Esophagus squamous epithelium (tissue), 5 donors: ENCODE measurements at places on chromosomes 12 and 14. TPM values are rescaled to one million over a fixed set of nuclear protein-coding genes. Genes with fewer than 3 reads are reported as not detected.

DNA sequence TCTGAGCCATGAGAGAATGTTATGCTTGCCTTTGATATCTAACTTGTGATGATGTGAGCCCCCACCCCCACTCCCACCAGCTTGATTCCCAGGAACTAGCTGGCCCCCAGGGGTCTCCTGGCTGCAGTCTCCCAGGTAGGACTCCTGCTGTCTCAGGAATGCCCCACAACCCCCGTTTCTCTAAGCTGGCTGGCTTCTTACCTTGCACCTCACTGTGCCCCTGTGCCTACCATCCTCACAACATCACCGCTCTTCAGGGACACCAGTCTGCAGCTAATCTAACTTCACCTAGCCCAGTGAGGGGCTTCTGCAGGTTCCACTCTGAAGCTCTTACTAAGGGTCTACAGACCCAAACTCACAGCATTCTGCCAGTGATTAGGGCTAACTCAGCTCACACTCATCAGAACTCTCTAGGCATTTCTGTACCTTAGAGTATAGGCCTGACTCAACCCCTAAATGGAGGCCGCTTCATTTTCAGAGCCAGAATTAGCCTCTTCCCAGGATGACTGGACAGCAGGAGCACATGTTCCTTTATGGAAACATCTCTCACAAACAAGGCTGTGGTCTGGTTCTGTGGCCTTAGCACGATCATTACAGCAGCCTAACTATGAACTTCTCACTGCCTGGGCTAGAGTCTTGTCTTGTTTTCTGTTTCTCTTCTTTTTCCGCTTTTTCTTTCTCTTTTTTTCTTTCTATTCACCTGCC, 72.8 kb upstream of the IFNG-AS1 start:
- no peaks in the 10 kb centered on the region for H3K27me3 ChIP-seq
- no peaks in the 10 kb centered on the region for H3K36me3 ChIP-seq
- H3K4me3 ChIP-seq, result no peak overlapping the region
- DNase-seq, result no peak
- no peak overlapping the region for H3K27ac ChIP-seq

DNA sequence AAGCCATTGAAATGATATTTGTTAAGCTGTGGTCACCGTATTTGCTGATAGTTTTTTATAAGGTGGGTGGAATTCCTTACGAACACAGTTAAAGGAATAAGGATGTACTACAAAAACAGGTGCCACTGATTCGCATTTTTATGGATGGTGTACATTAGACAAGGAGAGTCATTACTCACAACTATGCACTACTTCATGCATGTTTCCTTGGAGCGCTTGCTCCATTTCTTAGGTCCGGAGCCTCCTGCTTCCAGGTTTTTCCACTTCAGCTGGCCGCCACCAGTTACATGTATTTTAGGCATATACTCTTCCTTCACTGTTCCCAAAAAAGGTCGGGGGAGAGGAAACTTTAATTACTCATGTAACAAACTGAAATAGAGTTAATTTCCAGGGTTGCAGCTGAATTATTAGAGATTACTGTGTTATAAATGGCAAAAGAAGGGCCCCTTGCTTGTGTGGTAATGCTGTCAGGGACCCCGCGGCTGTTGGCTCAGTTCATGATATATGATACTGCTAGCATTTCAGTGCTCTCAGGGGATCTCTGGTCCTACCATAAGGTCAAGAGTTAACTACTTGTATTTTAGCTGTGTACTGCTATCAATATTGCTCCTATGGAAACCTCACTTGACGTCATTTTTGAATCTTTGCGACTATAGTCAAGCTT, 454.7 kb downstream of the NPAS3 start:
- H3K4me1 ChIP-seq, result no peaks in the 10 kb centered on the region
- no peak overlapping the region for H3K4me3 ChIP-seq
- no peak overlapping the region for H3K27ac ChIP-seq
- DNase-seq, result no peak

SCN8A gene
- total RNA-seq, result 0.53 TPM

DNA sequence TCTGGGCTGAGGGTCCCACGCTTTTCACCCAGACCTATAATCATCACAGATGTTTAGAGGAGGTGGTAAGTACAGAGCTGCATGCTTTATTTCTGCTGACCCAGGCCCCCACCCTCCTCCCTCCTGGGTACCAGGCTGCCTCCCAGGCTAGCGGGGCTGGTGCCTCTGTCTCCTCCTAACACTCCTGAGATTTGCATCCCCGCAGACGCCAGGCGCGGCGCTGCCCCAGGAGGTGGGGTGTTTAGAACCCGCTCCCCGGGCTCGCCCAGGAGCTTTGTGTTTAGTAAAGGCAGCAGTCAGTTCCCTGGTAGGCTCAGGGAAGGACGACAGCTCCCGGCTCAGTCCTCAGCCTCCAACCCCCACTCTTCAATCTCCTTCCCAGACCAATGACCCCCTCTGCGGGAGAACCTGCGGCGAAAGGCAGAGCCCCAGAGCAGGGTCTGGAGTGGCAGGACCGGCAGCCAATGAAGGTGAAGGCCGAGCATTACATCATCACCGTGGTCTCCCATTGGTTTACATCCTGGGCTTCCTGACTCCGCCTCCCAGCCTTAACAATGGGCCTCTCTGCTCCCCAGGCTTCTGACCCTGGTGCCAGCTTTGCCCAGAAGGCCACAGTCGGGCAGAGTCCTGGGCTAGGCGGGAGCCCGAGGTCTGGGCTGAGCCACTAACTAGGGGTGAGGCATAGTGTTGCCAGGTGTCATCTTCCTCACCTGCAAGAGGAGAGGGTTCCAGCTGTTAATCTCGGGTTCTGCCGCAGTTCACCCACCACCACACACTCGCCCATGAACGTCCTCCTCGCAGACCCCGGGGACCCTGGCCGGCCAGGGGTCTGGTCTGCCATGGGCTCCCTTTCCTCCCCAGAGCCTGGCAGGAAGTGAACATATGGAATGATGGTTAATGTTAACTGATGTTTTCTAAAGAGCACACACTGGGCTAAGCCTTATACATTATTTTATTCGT, 57.5 kb downstream of the CALM1 start:
- H3K36me3 ChIP-seq, result no peaks in the 10 kb centered on the region
- H3K4me1 ChIP-seq, result no peaks in the 10 kb centered on the region
- peak overlapping the region; percentile 20 for H3K4me3 ChIP-seq

GRCh38 chr12:65287426-65287825, 8.9 kb downstream of the MSRB3 start:
- H3K27me3 ChIP-seq, result no peaks in the 10 kb centered on the region
- no peak for DNase-seq
- H3K4me3 ChIP-seq, result no peak overlapping the region

DNA sequence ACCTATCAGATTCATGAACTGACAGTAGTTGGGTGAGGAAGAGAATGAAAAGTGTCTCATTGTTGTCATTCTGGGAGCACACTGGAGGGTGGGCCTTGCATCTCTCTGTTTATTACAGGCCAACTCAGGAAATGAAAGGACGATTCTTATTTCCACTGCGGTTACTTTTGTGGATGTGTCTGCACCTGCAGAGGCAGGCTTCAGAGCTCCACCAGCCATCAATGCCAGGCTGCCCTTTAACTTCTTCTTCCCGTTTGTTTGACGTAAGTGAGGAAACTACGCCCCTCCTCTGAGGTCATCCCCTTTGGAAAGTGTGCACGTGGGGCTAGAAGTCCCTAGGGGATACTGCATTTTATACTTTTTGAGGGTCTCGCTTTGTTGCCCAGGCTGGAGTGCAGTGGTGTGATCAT, 33.7 kb downstream of the TCTN1 start:
- no peak overlapping the region for H3K4me3 ChIP-seq
- H3K36me3 ChIP-seq, result peaks cover 4% of the 10 kb centered on the region
- H3K4me1 ChIP-seq, result no peaks in the 10 kb centered on the region
- H3K27ac ChIP-seq, result no peak overlapping the region
- no peaks in the 10 kb centered on the region for H3K27me3 ChIP-seq

DNA sequence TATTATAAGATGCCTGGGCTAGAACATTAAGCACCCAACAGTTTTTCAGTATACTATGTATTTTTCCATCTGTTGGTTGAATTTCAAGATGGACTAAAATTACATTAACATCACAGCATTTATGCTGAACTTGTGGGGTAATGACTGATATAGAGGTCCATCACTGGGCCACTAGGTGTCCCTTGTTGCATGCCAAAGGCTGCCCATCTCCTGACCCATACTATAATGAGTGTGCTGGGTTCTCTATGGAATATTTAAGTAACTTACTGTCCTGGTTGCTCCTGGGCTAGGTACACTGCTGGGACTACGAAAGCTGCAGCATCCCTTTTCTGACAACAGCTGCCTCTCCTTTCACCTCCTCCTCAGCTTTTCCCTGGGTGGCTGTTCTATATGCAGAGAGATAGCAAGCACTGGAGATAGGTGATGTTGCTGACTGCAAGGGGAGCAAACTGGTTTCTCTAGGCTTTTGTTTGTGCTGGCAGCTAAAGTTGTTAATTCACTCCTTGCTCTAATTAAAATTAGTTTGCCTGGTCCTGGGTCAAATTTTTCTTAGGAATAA, 138.6 kb upstream of the TRHDE start:
- no peaks in the 10 kb centered on the region for H3K4me1 ChIP-seq
- no peak overlapping the region for H3K4me3 ChIP-seq
- H3K27ac ChIP-seq, result no peak overlapping the region
- H3K27me3 ChIP-seq, result no peaks in the 10 kb centered on the region
- no peak for DNase-seq

GRCh38 chr12:6125310-6125608, 789 bp upstream of the VWF start:
- H3K4me1 ChIP-seq, result peaks cover 13% of the 10 kb centered on the region
- no peak for DNase-seq
- no peaks in the 10 kb centered on the region for H3K36me3 ChIP-seq
- peak overlapping the region; percentile 82 for H3K27ac ChIP-seq
- H3K4me3 ChIP-seq, result no peak overlapping the region

DNA sequence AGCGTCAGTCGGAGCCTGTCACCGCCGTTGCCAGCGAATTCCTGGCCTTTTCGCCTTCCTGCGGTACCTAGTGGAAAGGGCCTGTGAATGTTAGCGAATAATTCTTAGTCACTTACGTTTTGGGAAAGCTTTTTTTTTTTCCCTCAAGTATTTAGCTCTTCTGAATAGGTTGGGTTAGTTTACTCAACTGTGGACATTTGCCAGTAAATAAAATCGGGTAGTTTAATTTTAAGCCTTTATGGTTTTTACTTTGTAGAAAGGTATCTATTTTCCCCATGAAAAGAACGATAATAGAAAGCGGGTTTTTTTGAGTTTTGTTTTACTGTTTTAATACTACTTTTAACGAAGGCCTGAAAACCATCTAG, 1.7 kb downstream of the YY1 start:
- peak overlapping the region; percentile 96 for H3K4me3 ChIP-seq
- DNase-seq, result no peak
- H3K27me3 ChIP-seq, result no peaks in the 10 kb centered on the region

GRCh38 chr12:110366321-110367142, 37.0 kb downstream of the ANAPC7 start:
- no peaks in the 10 kb centered on the region for H3K27me3 ChIP-seq
- H3K27ac ChIP-seq, result peak overlapping the region; percentile 90
- H3K4me3 ChIP-seq, result no peak overlapping the region
- no peak for DNase-seq
- no peaks in the 10 kb centered on the region for H3K36me3 ChIP-seq

GRCh38 chr12:124381456-124382296, 86.8 kb downstream of the RFLNA start:
- DNase-seq, result no peak
- H3K4me3 ChIP-seq, result no peak overlapping the region
- peak overlapping the region; percentile 88 for H3K27ac ChIP-seq
- no peaks in the 10 kb centered on the region for H3K27me3 ChIP-seq

GRCh38 chr12:60487284-60487683, 891.5 kb downstream of the SLC16A7 start:
- no peaks in the 10 kb centered on the region for H3K36me3 ChIP-seq
- no peak overlapping the region for H3K4me3 ChIP-seq
- no peaks in the 10 kb centered on the region for H3K27me3 ChIP-seq
- no peaks in the 10 kb centered on the region for H3K4me1 ChIP-seq

CABP1 gene
- 2.4 TPM for total RNA-seq

GRCh38 chr14:25108959-25109358, 59.0 kb upstream of the STXBP6 start:
- no peak overlapping the region for H3K4me3 ChIP-seq
- no peak for DNase-seq
- H3K27me3 ChIP-seq, result no peaks in the 10 kb centered on the region
- H3K36me3 ChIP-seq, result no peaks in the 10 kb centered on the region

RTL1 gene
- not detected for total RNA-seq

DNA sequence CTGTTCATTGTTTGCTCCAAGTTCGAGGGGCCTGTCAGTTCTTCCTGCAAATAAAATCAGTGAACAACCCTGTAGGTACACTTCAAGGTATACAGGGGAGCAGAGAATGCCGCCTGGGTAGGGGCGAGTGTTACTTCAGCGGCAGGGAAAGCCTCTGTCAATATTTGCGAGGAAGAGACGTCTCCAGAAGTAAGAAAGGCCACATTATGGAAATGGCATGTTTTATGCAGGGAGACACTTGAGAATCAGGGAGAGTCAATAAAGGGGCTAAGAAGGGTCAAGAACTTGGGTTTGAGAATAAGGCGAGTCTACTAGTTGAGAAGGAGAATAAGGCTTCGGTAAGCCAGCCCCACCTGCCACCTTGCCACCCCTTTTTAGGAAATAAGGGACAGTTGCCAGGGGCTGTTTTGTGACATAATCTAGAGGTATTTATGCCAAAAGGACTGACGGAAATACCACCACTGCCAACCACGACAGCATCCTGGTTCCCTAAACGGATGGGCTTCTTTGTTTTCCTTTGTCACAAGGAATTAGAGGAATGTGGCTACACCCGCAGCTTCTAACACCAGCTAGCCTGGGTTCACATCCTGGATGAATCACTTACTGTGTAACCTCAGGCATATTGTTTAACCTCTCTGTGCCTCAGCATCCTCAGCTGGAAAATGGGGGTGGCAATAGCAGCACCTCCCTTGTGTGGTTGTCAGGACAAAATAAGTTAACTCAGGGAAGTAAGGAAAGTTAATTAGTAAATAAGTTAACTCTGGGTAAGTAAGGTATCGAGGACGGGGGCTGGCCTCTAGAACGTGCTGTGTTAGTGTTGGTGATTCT, 67.7 kb downstream of the EID3 start:
- H3K36me3 ChIP-seq, result no peaks in the 10 kb centered on the region
- H3K27ac ChIP-seq, result no peak overlapping the region
- no peak for DNase-seq
- H3K4me3 ChIP-seq, result no peak overlapping the region

- peaks cover 52% of the 10 kb centered on the region for H3K4me1 ChIP-seq
- no peak for DNase-seq
- H3K27me3 ChIP-seq, result no peaks in the 10 kb centered on the region
- H3K4me3 ChIP-seq, result no peak overlapping the region
- H3K36me3 ChIP-seq, result no peaks in the 10 kb centered on the region
- no peak overlapping the region for H3K27ac ChIP-seq
Measured at GRCh38 chr12:76782526-76782925, 18.6 kb downstream of the ZDHHC17 start.

SOAT2 gene
- not detected for total RNA-seq

PRKD1 gene
- total RNA-seq, result 0.30 TPM

GRCh38 chr12:1929985-1930802, 11.7 kb upstream of the CACNA2D4 start:
- H3K4me3 ChIP-seq, result no peak overlapping the region
- no peaks in the 10 kb centered on the region for H3K36me3 ChIP-seq
- no peak overlapping the region for H3K27ac ChIP-seq
- no peaks in the 10 kb centered on the region for H3K27me3 ChIP-seq
- no peak for DNase-seq
